Erythroblast (primary cell): ENCODE measurements at places on chromosomes 5 and 9.

GRCh38 chr5:77305956-77306355 lies 95.5 kb downstream of the PDE8B start:
- DNase-seq = no peak

DNA sequence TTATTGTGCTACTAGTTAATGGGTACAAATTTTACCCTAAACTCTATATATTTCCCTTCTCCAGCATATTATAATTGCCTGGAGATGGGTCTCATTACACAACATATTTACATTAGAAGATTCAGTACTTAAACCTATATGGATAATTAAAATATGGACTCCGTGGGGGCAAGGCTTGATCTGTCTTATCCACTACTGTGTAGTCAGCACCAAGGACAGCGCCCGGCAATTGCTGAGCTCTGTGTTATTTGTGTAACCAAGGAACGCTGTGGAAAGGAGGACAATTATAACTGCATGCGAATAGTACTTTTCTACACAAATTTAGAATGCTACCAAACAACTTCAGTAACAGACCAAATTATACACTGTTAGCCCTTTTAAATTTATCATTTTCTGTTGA lies 77.7 kb downstream of the DNAH5 start:
- DNase-seq = peak; percentile 19

GRCh38 chr5:144191998-144192397 lies 21.3 kb downstream of the KCTD16 start:
- peak; percentile 80 for DNase-seq

DNA sequence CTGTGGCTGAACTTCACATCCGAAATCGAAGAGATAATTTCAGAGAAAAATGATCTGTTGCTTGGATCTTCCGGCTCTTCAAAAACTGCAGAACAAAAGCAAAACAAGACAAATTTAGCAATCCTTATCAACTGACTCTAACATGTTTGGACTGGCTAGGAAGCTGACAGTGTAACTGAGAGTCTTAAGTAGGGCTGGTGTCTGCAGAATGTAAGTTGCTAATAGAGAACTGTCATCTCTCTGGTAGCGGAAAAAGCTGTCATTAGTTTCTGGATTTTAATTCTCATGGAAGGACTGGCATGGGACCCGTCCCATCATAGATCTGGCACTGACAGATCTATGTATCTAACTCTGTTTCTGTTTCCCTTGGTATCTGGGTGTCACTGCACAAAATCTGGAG lies 84.4 kb upstream of the GPR151 start:
- DNase-seq = no peak

GRCh38 chr5:91521334-91521733 lies 138.2 kb upstream of the ARRDC3 start:
- no peak for DNase-seq

DNA sequence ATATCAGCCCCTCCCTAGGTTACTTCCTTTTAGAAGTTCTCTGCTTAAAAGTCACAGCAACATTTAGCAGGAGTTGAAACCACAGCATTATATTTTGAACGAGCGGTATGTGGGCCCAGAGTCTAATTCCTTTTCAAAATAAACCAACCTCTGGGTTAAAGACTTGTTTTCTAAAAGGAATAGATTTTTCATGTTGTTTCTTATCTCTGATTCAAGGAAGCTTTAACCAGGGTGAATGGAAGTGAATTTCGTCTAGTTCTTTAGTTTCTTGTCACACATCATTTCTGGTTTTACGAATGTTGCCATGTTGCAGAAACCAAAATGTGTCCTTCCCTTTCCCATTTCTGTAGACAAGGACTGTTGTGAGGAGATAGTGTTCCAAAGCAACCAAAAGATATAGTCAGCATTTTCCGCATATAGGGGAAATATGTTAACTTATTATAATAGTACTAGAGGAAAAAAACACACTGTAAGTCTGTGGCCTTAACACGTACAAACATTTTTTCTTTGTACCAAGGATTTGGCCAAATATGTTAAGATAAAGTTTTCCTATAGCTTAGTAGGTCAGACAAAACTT lies 142.4 kb downstream of the PCSK5 start:
- DNase-seq = no peak

DNA sequence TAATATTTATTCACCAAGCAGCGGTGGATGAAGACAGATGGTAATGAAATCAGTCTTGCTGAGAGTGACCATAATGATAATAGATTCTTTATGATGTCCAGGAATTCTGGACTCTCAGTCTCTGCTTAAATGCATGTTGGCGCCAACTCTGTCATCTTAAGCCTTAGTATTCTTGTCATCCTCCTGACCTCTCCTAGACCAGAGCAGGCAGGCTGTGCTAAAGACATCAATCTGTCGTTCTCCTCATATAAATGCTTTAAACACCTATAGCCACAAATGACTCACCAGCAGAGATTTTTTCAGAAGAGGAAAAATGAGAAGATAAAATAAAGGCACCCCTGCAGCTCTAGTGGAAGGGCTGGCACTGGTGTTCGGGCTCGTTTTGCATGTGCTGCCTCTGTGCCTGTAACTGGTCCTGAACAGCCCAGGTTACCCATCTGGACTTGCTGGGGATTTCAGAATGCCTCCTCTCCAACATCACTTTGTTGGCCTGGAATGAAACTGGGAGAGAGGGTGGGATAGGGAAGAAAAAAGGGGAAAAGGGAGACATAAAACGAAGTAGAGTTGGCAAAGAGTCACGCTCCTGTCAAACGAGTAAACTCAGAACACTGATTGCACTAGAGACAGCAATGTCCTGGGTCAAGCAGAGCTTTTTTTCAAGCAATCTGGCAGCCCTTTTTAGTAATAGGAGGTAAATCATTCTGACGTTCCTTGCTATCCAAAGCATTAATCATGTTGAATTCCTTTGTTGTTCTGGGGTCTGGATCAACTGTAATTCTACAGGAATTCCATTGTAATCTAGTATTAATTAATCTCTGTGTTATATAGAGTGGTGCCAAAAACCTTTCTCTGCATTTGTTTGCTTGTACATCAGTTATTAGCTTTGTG lies 195.5 kb upstream of the CLINT1 start:
- no peak for DNase-seq

GRCh38 chr5:17888155-17888554 lies 253.9 kb downstream of the TAF11L14 start:
- DNase-seq = no peak

- DNase-seq = no peak
These were observed 615.0 kb upstream of the CHD1 start for GRCh38 chr5:99543841-99544240.

DNA sequence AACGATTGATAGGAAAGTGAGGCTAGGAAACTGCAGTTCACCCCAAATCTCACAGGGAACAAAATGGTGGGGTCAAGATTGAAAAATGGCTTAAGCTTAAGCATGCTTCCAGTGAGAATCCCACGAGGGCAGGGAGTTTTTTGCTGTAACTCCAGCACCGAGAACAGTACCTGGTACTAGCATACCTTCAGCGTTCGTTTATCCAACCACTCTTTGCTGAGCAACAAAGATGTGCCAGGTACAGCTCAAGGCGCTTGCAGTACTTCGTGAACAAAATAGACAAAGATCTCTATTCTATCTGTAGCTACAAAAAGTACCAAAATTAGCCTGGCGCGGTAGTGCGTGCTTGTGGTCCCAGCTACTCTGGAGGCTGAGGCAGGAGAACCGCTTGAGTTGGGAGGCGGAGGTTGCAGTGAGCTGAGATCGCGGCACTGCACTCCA lies 778 bp upstream of the PPP6C start:
- DNase-seq = no peak

DNA sequence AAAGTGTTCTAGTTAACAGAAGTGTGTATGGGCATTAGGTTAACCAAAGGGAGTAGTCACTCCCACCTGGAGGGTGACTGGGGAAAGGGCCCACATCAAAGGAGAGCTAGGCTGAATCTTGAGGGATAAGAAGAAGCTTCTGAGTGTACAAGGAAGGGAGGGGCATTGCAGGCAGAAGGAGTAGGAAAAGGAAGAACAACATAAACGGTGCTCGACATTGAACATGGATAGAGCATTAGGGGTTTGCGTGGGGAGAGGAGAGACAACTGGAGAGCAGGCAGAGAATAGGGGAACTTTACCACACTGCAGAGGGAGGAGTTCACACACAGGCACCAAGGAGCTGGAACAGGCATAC lies 5.3 kb upstream of the GLRX start:
- DNase-seq = no peak
